ENCODE measurements at places on chromosomes 7 and 10. TPM values are rescaled to one million over a fixed set of nuclear protein-coding genes. Genes with fewer than 3 reads are reported as not detected.

ASIC3 gene
- 3.1 TPM for polyA plus RNA-seq

TMEM176B gene
- 2.5 TPM for polyA plus RNA-seq

PTPRZ1 gene
- 89.8 TPM for polyA plus RNA-seq

FASTK gene
- 1.9 TPM for polyA plus RNA-seq

ACBD7 gene
- polyA plus RNA-seq = 3.3 TPM

OPALIN gene
- polyA plus RNA-seq = 0.50 TPM

SUN3 gene
- not detected for polyA plus RNA-seq

RBM20 gene
- 0.90 TPM for polyA plus RNA-seq

ATOH7 gene
- polyA plus RNA-seq = 1.2 TPM

ETV1 gene
- 25.4 TPM for polyA plus RNA-seq

GRB10 gene
- 2.0 TPM for polyA plus RNA-seq

GPR146 gene
- polyA plus RNA-seq = not detected

LIPJ gene
- not detected for polyA plus RNA-seq

LEP gene
- polyA plus RNA-seq = not detected

MRPS17 gene
- 80.3 TPM for polyA plus RNA-seq

TMEM196 gene
- not detected for polyA plus RNA-seq

CUZD1 gene
- not detected for polyA plus RNA-seq

SAMD9L gene
- polyA plus RNA-seq = 4.4 TPM

LIPK gene
- polyA plus RNA-seq = not detected

GRID2IP gene
- polyA plus RNA-seq = 1.2 TPM

SAMD8 gene
- polyA plus RNA-seq = 223 TPM

KCTD7 gene
- polyA plus RNA-seq = 4.8 TPM

TAC1 gene
- polyA plus RNA-seq = 336 TPM

PTF1A gene
- not detected for polyA plus RNA-seq

BAMBI gene
- polyA plus RNA-seq = 114 TPM

POT1 gene
- polyA plus RNA-seq = 26.0 TPM

C10orf120 gene
- not detected for polyA plus RNA-seq

MLXIPL gene
- polyA plus RNA-seq = not detected
